ENCODE measurements at places on chromosomes 2 and 18.

DNA sequence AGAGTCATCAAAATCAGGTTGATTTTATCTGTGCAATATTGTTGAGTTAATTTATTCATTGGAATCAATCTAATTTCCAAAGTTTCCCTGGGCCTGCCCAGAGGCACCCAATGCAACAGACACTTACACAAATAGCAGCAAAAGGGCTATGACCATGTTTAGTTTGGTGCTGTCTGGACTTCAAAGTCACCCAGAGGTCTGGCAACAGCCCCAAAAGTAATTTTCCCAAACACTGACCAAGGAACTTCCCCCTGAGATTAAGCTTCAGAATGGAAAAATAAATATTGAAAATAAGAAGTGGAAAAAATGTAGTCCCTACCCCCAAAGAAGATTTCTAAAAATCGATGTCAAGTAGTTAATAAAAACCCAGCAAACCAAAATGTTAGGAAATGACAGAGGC is 70.9 kb upstream of the RNF152 start:
- no peak for DNase-seq

- no peak for DNase-seq
These were observed 750.6 kb upstream of the SALL3 start for GRCh38 chr18:78228974-78229373.

GRCh38 chr2:62197925-62198633 is 2.2 kb downstream of the B3GNT2 start:
- no peak for DNase-seq

GRCh38 chr2:71704131-71704561 is 250.8 kb downstream of the DYSF start:
- DNase-seq, result no peak

- no peak for DNase-seq
These were observed 10.9 kb downstream of the PSD4 start for GRCh38 chr2:113184531-113185230.

DNA sequence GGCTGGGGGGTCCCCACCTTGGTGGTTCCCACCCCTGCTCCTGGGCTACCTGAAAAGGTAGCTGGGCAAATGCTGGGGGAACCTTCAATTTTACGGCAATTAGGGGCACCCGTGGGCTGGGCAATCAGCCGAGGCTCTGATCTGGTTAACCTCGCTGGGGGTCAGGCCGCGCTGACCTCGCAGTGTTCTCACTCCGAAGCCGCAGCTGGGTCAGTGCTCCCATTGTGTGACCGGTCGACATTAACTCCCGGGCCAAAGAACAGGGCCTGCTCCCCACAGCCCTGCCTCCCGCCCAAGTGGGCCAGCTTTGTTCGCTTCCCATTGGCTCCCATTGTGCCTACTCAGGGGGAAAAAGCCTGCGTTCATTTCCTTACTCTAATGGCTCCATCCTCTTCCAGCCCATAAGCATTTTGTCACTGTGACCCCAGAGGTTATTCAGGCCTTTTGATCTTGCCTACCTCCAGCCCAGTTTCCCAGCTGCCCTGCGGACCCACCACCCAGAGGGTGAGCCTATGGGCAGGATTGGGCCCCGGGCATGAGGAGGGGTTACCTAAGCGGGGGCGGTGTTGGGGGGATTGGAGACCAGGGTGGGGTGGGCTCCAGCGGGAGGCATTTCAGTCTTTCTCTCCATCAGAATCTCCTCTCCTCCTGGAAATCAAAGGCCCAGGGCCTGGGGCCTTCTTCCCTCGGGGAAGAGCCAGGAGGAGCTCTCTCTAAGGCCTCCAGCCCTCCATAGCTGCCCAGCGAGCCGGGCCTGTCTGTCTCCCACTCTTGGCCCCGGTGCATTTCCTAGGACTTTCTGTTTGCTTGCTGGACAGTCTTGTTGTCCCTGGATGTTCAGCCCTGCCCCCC is 90.1 kb downstream of the MYCN start:
- no peak for DNase-seq

- no peak for DNase-seq
These were observed 13.5 kb downstream of the ESPNL start for GRCh38 chr2:238113611-238114010.

- DNase-seq, result no peak
These were observed 117.8 kb downstream of the ACKR3 start for GRCh38 chr2:236687296-236687965.

GRCh38 chr2:69796174-69796573 is 33.3 kb upstream of the GMCL1 start:
- no peak for DNase-seq

DNA sequence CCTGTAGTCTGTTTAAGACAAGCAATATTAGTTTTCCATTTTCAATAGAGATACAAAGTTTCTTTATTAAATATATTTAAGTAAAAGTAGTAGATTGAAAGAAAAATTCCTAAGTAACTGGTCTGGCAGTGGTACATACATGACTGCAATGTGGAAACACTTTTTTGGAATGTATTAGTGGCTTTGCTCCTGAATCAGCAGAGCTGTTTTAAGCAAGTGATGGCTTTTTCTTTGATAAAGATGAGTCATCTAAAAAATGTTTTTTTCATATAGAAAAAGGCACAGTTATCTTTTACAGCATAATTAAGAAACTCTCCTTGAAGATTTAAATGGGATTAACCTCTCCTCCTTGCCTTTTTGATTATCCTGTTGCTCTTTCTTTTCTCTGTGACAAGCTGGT is 34.9 kb downstream of the KDM3A start:
- DNase-seq, result no peak

DNA sequence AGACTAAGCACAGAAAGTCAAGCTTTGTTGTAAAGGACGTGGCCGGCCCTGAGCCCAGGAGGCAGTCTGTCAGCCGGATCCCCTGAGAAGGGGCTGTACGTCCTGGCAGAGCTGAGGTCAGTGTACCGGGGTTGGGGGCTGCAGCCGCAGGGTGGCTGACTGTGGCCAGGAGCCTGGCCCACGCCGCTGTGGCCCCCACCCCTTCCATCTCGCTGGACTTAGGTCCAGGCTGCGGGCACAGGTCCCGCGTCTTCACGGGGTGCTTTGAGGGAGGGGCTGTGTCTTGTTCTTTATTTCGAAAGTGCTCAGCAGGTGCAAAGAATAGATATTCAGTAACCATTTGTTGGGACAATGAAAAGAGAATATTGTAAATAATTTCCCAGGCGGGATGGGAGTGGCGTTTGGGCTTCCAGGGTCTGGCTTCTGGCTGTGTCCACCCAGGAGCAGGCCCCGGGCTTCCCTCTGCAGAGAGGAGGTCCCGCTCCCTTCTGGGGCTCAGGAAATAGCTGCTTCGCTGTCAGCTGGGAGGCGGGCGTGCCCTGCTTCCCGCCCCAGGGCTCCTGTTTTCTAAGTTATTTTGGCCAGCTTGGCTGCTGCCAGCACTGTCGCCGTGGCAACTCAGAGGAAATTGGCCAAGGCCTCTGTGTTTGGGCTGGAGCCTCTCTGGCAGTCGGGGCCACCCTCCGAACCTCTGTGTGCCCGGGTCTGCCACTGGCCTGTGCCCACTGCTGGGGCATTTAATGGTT is 7.4 kb downstream of the NFATC1 start:
- no peak for DNase-seq

DNA sequence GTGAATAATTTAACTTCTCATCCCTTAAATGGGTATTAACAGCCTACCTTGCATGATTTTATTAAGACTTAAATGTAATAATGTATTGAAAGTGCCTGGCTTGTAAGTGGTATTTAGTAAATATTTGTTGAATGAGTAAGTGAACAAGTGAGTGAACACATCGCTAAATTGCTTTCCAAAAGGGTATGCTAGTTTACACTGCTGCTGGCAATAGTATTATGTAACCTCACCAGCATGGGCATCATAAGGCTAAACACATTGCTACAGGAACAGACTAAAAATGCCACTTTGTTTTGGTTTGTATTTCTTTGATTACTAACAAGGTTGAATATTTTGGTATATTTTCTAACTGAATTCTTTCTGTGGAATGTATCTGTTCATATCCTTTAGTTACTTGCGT is 9.8 kb downstream of the WDR43 start:
- DNase-seq, result no peak

- no peak for DNase-seq
These were observed 18.4 kb downstream of the NCOA1 start for GRCh38 chr2:24509425-24509824.

DNA sequence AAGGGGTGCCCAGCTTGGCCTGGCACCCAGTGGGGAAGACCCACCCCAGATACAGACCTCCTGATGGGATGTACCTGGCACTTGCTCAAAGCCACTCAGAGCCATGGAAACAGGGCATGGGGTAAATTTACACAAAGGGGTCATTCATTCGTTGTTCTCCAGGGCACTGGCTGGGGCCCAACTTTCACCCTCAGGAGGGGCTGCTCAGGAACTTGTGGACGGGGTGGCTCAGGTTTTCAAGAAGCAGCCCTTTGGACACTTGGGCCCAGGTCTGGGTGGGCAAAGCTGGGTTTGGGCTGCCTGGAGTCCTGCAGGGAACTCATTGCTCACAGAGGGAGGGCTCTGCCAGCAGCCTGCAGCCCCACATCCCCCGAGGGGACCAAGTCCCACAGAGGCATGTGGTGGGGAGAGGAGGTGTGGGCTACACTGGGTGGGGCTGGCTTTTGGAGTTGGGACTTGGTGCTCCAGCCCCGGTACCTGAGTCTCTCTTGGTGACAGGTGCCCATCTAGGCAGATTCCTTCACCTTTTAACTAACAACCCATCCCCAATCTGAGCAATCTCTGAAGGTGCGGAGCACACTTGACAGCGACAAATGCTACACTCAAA is 172.3 kb downstream of the CELF4 start:
- DNase-seq, result no peak

DNA sequence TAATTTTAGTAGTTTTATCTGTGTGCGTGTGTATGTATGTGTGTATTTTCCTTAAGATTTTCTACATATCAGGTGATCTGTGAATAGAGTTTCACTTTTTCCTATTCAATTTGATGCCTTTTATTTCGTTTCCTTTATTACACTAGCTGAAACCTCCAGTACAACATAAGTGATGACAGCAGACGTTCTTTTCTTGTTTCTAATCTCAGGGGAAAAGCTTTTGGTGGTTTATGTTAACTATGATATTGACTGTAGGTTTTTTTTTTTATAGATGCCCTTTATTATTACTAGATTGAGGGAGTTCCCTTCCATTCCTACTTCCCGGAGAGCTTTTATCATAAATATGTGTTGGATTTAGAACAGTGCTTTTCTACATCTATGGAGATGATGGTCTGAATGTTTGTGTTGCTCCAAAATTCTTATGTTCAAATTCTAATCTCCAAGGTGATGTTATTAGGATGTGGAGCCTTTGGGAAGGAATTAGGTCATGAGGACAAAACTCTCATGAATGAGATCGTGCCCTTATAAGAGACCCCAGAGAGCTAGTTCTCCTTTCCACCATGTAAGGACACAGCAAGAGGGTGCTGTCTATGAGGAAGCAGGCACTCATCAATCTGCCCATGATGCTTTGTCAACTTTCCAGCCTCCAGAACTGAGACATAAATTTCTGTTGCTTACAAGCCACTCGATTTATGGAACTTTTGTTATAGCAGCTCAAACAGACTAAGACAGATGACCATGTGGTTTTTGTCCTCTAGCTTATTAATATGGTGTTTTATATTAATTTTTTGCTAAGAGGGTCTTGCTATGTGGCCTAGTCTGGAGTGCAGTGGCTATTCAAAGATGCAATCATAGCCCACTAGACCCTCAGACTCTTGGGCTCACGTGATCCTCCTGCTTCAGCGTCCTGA is 5.9 kb upstream of the RHBDD1 start:
- DNase-seq, result no peak

- DNase-seq, result no peak
These were observed 2.0 kb downstream of the SFT2D3 start for GRCh38 chr2:127703282-127703681.

- DNase-seq, result no peak
These were observed 56.3 kb upstream of the ZDBF2 start for GRCh38 chr2:206218156-206218555.

- DNase-seq, result no peak
These were observed 117.7 kb downstream of the C1D start for GRCh38 chr2:67945056-67945455.

GRCh38 chr18:23188068-23188760 is 52.9 kb downstream of the CABLES1 start:
- DNase-seq, result no peak

DNA sequence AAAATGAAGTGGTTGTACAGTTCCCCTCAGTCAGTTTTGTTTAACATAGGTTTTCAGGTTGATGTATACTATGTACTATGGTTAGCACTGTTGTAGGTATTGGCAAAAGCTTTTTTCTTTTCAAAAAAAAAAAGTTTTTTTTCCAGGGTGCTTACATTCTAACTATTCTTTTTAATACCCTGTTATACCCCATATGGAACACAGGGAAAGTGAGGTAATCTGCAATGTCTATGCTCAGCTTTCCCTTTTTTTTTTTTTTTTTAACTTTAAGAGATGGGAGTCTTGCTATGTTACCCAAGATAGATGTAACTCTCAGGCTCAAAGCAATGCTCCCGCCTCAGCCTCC is 590 bp upstream of the CCDC138 start:
- DNase-seq, result no peak

DNA sequence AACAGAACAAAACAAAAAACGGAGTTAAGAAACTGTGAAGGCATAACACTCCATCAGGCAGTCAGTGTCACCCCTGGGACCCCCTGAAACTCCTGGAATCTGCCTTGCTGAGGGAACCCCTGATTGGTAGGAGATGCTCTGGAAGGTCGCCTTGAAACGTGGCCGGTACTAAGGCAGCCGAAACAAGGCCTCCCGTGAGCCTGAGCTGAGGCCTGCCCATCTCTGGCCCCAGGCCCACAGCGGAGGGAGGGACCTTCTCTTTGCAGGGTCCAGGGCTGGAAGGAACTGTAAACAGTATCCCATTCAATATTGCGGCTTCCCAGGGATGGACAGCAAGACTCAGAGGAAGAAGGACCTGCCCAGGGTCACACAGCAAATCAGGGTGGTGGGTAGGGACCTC is 155.7 kb downstream of the INHBB start:
- DNase-seq, result no peak

- DNase-seq, result no peak
These were observed 383.3 kb upstream of the ETAA1 start for GRCh38 chr2:67013821-67014220.

GRCh38 chr2:231280846-231281245 is 82.4 kb downstream of the ARMC9 start:
- DNase-seq, result no peak
